Activated naive CD4-positive, alpha-beta T cell treated with anti-CD3 and anti-CD28 coated beads for 36 hours (primary cell): ENCODE measurements at places on chromosomes 5 and 9. TPM values are rescaled to one million over a fixed set of nuclear protein-coding genes. Genes with fewer than 3 reads are reported as not detected.

FLT4 gene
- total RNA-seq, result 1.5 TPM

C5orf52 gene
- total RNA-seq, result not detected

FAM153A gene
- 26.0 TPM for total RNA-seq

ENHO gene
- 0.27 TPM for total RNA-seq

GRCh38 chr5:102222772-102223171 is 73.3 kb downstream of the SLCO4C1 start:
- DNase-seq, result no peak

- no peak for DNase-seq
These were observed 622 bp upstream of the ISL1 start for GRCh38 chr5:51382521-51383130.
